ENCODE measurements at places on chromosomes 12 and 14. TPM values are rescaled to one million over a fixed set of nuclear protein-coding genes. Genes with fewer than 3 reads are reported as not detected.

DNA sequence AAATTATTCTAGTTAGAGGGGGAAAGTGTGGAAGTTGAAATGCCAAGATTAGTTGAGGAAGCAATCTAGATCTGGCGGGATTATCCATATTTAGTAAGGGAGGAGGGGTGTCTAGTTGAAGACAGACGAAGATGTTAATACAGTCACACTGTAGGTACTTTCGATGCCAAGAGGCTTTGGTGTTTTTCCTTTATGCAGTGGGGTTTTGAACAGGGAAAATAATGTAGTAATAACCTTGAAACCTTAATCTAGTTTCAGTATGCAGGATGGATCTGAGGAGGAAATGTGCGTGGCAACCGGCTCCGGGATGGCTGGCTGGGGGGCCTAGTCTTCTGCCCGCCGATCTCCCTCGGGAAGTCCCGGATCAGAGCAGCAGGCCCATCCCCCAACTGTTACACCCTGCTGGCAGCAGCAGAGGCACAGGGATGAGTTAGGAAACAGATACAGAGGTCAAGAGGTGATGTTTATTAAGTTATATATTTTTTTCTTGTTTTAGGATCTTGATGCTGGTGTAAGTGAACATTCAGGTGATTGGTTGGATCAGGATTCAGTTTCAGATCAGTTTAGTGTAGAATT, 27.4 kb downstream of the MDM2 start:
- no peak overlapping the region for H3K27ac ChIP-seq
- no peaks in the 10 kb centered on the region for H3K4me1 ChIP-seq
- DNase-seq: no peak
- no peaks in the 10 kb centered on the region for H3K27me3 ChIP-seq
- no peak overlapping the region for H3K4me3 ChIP-seq
- H3K36me3 ChIP-seq: peaks cover 55% of the 10 kb centered on the region

- H3K4me1 ChIP-seq: no peaks in the 10 kb centered on the region
- no peak overlapping the region for H3K27ac ChIP-seq
- peaks cover 5% of the 10 kb centered on the region for H3K36me3 ChIP-seq
- DNase-seq: no peak
- no peak overlapping the region for H3K4me3 ChIP-seq
- no peaks in the 10 kb centered on the region for H3K27me3 ChIP-seq
Observed at GRCh38 chr12:26461776-26462175, 266.4 kb downstream of the SSPN start.

TBC1D30 gene
- polyA plus RNA-seq: not detected

- H3K4me3 ChIP-seq: no peak overlapping the region
- no peaks in the 10 kb centered on the region for H3K27me3 ChIP-seq
- no peaks in the 10 kb centered on the region for H3K36me3 ChIP-seq
- no peak for DNase-seq
- no peak overlapping the region for H3K27ac ChIP-seq
- no peaks in the 10 kb centered on the region for H3K4me1 ChIP-seq
Observed at GRCh38 chr14:83289390-83289789, 1755.7 kb upstream of the SEL1L start.

- H3K27me3 ChIP-seq: no peaks in the 10 kb centered on the region
- H3K4me1 ChIP-seq: peaks cover 61% of the 10 kb centered on the region
- no peak for DNase-seq
- peak overlapping the region; percentile 15 for H3K27ac ChIP-seq
Observed at GRCh38 chr14:92515546-92516343, 2.2 kb downstream of the RIN3 start.
